ENCODE measurements at places on chromosomes 16 and 17.
A peak's percentile ranks its signal among the peaks of the same experiment; 100 is the strongest.

- DNase-seq, result no peak
These were observed 11.7 kb upstream of the SEC14L1 start for GRCh38 chr17:77128896-77129567.

- no peak for DNase-seq
These were observed 54.3 kb downstream of the KPNA2 start for GRCh38 chr17:68089881-68090280.

GRCh38 chr16:89289428-89290395, 72.2 kb downstream of the ZNF778 start:
- no peak for DNase-seq

DNA sequence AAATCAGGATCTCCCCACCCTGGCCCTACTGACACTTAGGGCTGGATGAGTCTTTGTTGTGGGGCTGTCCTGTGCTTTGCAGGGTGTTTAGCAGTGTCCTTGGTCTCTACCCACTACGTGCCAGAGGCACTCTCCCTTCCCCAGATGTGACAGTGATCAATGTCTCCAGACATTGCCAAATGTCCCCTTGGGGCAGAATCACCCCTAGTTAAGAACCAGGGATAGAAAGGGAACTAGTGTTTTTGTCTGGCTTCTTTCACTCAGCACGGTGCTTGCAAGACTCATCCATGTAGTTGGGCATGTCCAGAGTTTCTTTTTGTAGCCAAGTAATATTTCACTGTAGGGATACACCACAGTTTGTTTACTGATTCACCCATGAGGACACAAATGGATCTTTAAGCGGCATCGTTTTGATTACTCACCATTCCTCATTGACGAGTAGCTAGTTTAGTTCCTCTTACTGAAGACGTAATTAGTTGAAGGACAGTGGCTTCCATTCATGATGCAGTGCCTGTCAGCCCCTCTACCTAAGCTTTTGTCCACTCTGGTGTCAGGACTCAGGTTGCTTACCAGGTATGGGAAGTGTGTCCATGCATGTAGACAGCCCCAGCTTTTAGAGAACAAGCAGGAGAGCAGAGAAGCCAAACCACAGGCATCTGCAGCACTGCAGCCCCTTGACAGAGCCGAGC, 26.0 kb upstream of the ITGB4 start:
- DNase-seq, result no peak

- DNase-seq, result no peak
These were observed 332.7 kb upstream of the HSBP1 start for GRCh38 chr16:83475108-83475507.

DNA sequence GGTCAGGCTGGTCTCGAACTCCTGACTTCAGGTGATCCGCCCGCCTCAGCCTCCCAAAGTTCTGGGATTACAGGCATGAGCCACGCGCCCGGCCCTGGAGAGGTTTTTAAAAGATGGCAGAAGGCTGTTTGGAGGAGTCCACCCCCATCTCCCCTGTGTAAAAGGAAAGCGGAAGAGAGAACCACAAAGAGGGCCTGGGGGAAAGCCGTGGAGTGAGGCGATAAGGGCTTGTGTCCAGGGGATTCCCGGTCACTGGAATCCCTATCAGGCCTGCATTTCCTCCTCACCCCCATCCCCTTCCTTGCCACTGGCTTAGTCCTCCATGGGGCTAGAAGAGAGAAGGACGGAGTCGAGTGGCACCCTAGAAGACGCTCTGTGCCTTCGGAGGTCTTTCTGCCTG, at the start of gene GP1BA:
TSS of gene GP1BA (plus strand) at position 315 of the 400 bp plus-strand sequence. CDS start 328 bp downstream, outside the sequence.
- DNase-seq, result no peak

DNA sequence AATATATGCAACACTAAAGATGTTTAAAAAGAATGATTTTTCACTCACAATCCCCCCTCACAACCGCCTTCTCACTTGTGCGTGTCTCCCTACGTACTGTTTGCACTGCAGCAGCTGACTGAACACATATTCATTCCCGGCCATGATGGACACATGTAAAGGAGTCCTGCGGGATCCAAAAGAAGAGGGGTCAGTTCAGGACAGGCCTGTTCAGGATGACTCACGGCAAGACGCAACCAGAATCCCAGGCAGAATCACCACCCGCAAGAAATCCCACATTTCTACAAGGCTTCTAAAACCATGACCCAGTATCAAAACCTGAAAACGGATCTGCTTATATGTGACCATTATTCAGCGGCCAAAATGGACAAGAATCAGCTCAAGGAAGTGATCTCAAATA, 52.3 kb downstream of the CYB5D2 start:
- no peak for DNase-seq

GRCh38 chr17:35947156-35947585, 3.7 kb upstream of the LYZL6 start:
- peak; percentile 2 for DNase-seq

- no peak for DNase-seq
These were observed 2.8 kb downstream of the TRAF4 start for GRCh38 chr17:28746611-28747050.

DNA sequence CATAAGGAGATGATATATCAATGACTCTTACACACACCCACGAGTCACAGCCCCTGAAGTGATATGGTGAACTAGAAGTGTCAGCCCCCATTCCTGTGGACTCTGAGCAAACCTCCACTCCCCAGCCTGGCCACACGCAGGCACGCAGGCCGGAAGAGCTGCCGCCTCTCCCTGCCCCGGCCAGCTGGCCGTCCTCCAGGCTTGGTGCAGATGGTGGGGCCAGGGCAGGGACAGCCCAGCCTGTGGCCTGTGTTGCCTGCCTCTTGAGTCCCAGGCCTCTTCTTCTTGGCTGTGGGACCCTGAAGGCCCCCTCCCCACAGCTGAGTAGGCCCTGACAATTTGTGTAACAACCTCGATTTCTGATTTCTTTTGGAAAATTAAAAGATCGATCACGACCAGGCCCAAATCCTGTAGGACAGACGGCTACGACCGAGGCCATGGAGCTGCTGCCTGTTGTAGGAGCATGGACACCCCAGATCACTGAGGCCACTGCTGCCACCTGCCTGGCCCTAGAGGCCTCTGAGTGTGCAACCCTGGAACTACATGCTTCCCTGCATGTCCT, 10.0 kb upstream of the MPRIP start:
- no peak for DNase-seq

GRCh38 chr16:12160249-12160648, 183.7 kb downstream of the SNX29 start:
- DNase-seq, result no peak

- DNase-seq, result no peak
These were observed 25.7 kb upstream of the ANKRD40CL start for GRCh38 chr17:50793007-50793406.

- no peak for DNase-seq
These were observed 267.5 kb downstream of the HS3ST4 start for GRCh38 chr16:25959221-25959620.

DNA sequence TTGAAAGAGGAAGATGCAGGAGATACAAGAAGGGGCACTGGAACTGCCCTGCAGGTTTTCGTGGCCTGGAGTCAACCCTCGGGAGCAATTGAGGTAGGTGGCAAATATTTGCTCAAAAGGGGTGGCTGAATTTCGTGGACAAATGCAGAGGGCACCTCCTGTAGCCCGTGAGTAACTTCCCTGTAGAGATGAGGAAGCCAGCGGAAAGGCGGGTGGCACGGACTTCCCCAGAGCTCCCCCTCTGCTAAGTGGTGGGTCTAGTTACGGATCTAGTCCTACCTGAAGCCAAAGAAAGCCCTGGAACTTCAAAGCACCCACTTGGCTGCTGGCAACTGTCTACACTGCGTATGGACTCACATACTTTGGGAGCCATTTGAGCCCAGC, 1.0 kb upstream of the ATP2C2 start:
- no peak for DNase-seq

GRCh38 chr16:27485126-27485525, 64.6 kb downstream of the GTF3C1 start:
- no peak for DNase-seq

GRCh38 chr16:9125658-9126505, 34.4 kb downstream of the HAPSTR1 start:
- no peak for DNase-seq

GRCh38 chr17:64057701-64058263, 37.3 kb upstream of the ICAM2 start:
- no peak for DNase-seq

- DNase-seq, result no peak
These were observed 65.7 kb downstream of the TMEM132E start for GRCh38 chr17:34644941-34645550.

GRCh38 chr17:67637901-67638641, 79.7 kb upstream of the NOL11 start:
- DNase-seq, result no peak

GRCh38 chr17:72270273-72270924, 149.6 kb downstream of the SOX9 start:
- DNase-seq, result no peak
